ENCODE measurements at places on chromosomes 11 and 22.

DNA sequence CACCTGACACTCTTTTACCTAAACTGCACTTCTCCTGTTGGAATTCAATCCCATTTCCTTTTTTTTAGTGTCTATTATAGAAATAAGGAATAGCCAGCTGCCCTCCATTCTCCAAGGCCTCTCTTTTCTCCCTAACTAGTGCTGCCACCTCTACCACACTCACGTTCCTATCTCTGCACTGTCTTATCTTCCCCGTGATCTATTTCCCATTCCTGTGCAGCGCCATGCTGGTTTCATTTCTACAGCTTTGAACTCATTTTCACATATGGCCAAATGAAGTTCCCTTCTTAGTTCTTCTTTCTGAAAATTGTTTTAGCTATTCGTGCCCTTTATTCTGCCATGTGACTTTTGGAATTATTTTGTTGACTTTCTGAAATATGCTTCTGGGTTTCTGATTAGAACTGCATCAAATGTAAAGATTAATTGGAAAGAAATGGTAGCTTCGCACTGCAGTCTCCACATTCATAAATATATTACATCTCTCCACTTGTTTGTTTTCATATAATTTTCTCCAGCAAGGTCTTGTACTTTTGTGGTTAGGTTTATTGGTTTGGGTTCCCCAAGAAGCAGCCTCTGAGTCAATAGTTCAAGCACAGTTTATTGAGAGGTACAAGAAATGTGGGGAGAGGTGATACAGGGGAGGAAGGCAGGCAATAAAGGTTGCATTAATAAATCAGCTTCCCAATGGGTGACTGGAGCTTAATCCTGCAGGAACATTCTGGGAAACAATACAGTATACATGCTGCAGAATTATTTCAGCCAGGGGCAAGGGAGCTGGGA is 43.7 kb upstream of the DRD2 start:
- DNase-seq, result no peak

- no peak for DNase-seq
Observed at GRCh38 chr11:95524314-95525036, 265.1 kb downstream of the FAM76B start.

- no peak for DNase-seq
Observed at GRCh38 chr22:33535937-33536875, 384.1 kb downstream of the LARGE1 start.

GRCh38 chr11:61028135-61028729 is 56.8 kb downstream of the CD6 start:
- peak; percentile 58 for DNase-seq

GRCh38 chr11:74506823-74507222 is 13.3 kb upstream of the LIPT2 start:
- no peak for DNase-seq

DNA sequence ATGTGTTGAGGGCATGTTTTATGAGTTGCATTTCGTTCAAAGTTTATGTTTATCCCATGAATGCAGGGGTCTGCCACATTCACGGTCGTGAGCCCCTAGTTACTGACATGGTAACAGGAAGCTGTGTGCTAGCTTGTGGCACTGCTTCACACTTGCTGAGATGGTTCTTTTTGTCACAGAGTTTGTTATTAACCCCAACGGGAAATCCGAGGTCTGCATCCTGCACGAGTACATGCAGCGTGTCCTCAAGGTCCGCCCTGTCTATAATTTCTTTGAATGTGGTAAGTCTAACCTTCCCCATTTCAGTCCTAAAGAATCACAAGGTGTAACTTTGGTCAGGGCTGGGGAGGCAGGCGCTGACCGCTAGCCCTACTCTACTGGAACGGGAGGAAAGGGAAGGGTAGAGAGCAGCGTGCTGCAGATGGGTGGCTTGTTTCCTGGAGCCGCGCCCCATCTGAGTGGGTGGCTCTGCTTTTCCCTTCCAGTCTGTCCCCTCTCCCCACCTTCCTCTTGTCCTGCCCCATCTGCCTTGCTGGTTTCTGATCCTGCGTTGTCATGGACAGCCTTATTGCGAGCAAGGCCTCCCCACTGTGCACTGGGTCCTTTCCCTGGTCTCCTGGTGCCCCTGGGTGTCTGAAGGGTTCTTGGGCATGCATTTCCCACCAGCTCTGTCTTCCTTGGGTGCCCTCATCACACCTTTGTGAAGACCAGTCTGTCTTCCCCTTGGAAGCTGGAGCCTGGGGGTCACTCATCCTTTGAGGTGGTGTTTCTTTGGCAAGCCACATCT is 11.8 kb downstream of the DGCR8 start:
- DNase-seq, result no peak

DNA sequence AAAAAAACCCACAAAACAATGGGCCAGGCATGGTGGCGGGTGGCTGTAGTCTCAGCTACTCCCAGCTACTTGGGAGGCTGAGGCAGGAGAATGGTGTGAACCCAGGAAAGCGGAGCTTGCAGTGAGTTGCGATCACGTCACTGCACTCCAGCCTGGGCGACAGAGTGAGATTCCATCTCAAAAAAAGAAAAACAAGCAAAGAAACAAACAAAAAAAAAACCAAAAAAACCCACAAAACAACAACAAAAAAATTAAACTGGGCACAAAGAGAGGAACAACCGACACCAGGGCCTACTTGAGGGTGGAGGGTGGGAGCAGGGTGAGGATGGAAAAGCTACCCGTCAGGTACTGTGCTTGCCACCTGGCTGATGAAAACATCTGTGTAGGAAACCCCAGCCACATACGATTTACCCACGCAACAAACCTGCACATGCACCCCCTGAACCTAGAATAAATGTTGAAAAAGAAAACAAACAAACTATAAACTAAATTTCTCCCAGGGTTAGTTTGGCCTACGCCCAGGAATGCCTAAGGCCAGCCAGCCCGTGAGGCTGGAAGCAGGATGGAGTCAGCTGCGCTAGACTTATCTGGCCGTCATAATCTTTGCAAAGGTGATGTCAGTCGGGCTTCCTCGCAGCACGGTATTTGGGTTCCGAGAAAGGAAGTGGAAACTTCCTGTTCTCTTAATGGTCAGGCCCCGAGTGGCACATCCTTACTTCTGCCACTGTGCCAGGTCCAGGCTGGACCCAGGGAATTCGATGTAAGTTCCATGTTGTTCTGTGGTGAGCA is 21.9 kb upstream of the CYB5R3 start:
- no peak for DNase-seq

GRCh38 chr11:118615282-118615975 is 8.0 kb downstream of the PHLDB1 start:
- no peak for DNase-seq
